ENCODE measurements at places on chromosomes 1 and 21.

DNA sequence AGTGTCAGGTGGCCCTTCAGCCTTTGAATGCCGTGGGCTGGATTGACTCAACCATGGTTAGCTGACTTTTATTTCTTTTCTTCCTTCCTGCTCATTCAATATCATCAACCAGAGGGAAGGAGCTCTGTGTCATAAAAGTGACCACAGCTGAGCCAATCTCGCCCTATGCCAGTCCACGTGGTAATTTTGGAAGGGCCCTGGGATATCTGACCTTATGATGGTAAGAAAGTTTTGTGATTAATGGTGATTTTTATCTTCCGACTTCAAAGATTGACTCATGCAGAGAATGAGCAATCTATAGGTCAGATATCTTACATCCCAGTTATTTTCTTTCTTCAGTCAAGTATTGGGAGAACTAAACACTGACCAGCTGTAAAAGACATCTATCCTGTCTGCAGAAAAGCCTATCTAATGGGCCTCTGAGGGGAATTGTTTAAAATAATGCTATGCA, 170.3 kb downstream of the ZC3H11B start:
- no peaks in the 10 kb centered on the region for H3K36me3 ChIP-seq
- no peak for DNase-seq
- peaks cover 12% of the 10 kb centered on the region for H3K27me3 ChIP-seq
- H3K4me1 ChIP-seq = no peaks in the 10 kb centered on the region

- no peak overlapping the region for H3K27ac ChIP-seq
- no peak for DNase-seq
- H3K36me3 ChIP-seq = no peaks in the 10 kb centered on the region
- no peak overlapping the region for H3K4me3 ChIP-seq
- no peaks in the 10 kb centered on the region for H3K27me3 ChIP-seq
Observed at GRCh38 chr1:87356591-87356990, 27.9 kb downstream of the LMO4 start.

DNA sequence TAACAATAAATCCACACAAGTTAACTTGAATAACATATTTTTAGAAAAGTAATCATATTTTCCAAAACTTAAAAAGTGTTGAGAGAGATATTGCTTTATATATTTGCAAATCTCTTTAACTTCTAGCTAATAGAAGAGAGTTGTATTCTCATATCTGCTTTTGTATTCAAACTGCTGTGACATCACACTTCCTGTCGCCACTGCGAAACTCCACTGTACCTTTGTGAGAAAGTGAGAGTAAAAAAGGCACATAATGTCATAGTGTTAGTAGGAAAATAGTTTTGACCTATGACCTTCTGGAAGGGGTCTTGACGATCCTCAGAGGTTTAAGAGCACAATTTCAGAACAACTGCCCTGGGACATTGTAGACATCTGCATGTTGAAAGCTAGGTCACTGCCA, 21.6 kb downstream of the AK5 start:
- no peaks in the 10 kb centered on the region for H3K4me1 ChIP-seq
- H3K36me3 ChIP-seq = no peaks in the 10 kb centered on the region
- H3K4me3 ChIP-seq = no peak overlapping the region
- H3K27ac ChIP-seq = no peak overlapping the region

- H3K27me3 ChIP-seq = peaks cover 24% of the 10 kb centered on the region
- peak; percentile 70 for DNase-seq
- H3K4me3 ChIP-seq = no peak overlapping the region
- peaks cover 13% of the 10 kb centered on the region for H3K36me3 ChIP-seq
- peaks cover 23% of the 10 kb centered on the region for H3K4me1 ChIP-seq
Observed at GRCh38 chr1:160085686-160086455, 4.5 kb downstream of the KCNJ9 start.

- no peaks in the 10 kb centered on the region for H3K27me3 ChIP-seq
- no peaks in the 10 kb centered on the region for H3K4me1 ChIP-seq
- no peak overlapping the region for H3K27ac ChIP-seq
- H3K4me3 ChIP-seq = no peak overlapping the region
- DNase-seq = no peak
Observed at GRCh38 chr1:115364780-115365155, 26.7 kb upstream of the NGF start.

All from central memory CD8-positive, alpha-beta T cell (primary cell).